ENCODE measurements at places on chromosomes 1 and 21.

GRCh38 chr1:52190500-52191252 is 48.8 kb downstream of the ZFYVE9 start:
- no peak for DNase-seq

GRCh38 chr21:17488620-17489019 is 24.2 kb upstream of the CXADR start:
- no peak for DNase-seq

DNA sequence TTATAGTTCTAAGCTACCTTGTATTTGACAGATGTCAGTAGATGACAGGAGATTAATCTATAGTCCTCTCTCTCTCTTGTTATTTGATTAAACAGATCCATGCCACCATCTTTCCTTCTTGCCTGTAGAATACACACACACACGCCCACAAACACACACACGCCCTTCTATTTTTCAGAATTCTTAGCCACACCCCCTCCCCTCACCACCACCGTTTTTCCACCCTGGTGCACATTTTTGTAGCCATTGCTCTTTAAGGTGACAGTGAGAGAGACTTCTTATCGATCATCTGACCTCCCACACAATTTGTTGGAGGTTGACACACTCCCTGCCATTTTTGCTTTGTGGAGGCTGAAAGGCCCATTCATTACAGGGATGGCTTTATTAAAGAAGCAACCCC is 123.2 kb downstream of the NTNG1 start:
- no peak for DNase-seq

DNA sequence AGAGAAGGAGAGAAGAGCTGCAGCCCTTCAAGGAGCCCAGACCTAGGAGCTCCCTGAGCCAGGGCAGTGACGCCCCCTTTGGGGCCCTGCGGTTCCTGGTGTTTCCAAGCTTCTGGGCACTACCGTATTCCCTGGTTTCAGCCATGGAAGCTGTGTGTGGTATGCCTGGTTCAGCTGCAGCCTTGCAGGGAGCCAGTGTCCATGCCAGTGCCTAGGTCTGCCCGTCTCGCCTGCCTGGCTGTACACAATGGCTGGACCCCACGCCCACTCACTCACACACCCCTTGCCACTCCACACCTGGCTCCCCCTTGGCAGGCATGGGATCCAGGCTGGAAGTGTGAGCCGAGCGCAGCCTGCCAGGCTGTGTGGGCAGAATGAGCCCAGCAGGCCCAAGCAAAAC is 87.7 kb downstream of the ADARB1 start:
- DNase-seq = no peak

GRCh38 chr1:20142001-20142710 is 3.0 kb downstream of the PLA2G2F start:
- no peak for DNase-seq

GRCh38 chr1:161168906-161169305 is 2.7 kb downstream of the PPOX start:
- no peak for DNase-seq

DNA sequence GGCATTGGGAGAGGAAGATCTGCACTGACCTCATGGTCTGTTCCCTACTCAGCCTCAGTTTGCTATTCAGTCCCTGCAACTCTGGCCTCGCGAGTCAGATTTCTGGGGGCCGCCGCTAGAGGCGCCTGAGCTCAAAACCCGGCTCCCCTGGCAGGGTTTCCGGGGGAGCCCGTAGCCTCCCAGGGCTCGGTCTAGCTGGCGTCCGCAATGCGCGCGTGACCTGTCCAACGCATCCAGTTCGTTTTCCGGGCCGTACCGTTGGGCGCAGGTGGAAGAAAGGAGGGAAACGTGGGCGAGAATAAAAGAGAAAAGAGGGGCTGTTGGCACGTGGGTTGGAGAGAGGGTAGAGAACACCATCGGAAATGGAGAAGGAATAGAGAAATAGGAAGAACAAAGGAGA is at the start of gene ADAM30:
ADAM30 (minus strand) TSS at position 213 of the 400 bp plus-strand sequence; CDS start at position 34, 179 bp downstream.
- DNase-seq = no peak

DNA sequence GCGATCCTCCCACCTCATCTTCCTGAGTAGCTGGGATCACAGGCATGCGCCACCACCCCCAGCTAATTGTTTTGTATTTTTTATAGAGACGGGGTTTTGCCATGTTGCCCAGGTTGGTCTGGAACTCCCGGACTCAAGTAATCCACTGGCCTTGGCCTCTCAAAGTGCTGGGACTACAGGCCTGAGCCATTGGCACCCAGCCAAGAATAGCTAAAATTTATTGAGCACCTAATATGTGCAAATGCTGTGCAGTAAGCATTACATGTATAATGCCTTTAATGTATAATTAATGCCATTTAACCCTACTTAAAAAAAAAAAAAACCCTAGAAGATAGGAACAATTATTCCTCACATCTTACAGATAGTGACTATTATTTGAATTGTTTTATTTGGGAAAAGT is 42.9 kb downstream of the ZNF691 start:
- no peak for DNase-seq

Data from activated naive CD4-positive, alpha-beta T cell (primary cell).